Inflammatory macrophage (primary cell): ENCODE measurements at places on chromosomes 2 and 18.
A peak's percentile ranks its signal among the peaks of the same experiment; 100 is the strongest.

DNA sequence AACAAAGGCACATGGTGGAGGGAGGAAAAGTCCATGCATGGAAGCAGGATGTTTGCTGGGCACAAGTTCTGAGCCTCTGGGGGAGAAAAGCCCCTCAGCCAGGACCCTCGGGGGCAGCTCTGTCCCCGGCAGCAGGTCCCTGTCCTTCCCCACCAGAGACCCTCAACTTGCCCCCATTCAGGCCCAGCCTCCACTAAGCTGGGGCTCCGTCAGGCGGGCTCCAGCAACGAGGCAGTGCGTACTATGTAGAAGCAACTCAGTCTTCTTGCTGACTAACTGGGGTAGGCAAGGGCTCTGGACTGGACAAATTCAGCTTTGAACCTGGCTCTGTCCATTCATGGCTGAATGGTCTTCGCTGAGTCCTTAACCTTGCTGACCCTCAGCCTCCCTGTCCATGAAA is 23.0 kb downstream of the CFAP65 start:
- no peak for DNase-seq

DNA sequence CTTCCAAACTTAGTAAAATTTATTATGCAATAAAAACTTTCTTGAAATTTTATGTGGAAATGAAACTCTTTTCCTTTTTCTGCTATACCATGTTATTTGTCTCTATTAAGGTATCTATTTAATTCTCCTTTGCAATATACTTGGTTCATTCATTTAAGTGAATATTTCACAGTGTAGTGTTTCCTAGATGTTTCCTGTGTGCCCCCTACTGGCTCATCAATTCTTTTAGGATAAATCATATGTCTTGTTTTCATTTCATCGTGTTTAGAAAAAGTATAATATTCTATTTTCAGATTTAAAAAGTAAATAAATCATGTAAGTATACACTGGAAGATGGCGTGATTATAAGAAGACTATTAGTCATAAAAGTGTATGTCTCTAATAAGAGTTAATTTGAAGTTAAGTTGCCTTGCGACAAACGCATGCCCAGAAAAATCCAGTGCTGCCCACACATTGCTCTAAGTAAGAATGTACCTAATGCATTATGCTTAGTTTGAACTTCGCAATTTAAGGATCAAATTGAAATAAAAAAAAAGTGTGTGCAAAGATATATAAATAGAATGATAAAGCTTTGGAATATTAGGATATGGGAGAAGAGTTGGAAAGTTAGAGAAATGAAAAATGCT is 525.4 kb downstream of the KCNJ3 start:
- DNase-seq: no peak

DNA sequence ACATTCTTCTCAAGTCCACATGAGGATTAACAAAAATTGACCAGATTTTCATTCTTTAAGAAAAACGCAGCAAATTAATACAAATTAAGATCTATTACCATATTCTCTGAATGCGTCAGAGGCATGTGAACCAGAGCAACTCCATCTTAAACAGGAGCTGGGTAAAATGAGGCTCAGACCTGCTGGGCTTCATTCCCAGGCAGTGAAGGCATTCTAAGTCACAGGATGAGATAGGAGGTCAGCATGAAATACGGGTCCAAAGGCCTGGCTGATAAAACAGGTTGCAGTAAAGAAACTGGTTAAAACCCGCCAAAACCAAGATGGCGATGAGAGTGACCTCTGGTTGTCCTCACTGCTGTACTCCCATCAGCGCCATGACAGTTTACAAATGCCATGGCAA is 217.6 kb downstream of the RDH14 start:
- DNase-seq: no peak

DNA sequence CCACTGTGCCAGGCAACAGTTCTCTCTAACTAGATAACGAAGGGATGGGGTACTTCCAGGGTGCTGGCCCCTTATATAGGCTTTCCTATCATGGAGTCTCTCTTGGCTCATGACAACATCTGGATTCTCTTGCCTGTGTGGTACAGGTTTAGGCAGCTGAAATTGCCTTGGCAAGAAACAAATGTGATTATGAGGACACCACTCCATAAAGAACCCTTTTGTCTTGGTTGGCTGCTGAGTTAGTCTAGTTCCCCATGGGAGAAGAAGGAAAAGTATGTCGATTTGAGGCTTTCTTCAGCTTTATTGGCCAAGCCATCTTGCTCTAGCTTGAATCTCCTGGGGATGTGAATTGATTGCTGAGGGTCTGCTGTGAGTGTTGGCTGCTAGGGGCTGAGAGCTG is 76.3 kb upstream of the ZCCHC2 start:
- DNase-seq: no peak

GRCh38 chr2:197179744-197180498 is 130.7 kb downstream of the ANKRD44 start:
- DNase-seq: no peak

DNA sequence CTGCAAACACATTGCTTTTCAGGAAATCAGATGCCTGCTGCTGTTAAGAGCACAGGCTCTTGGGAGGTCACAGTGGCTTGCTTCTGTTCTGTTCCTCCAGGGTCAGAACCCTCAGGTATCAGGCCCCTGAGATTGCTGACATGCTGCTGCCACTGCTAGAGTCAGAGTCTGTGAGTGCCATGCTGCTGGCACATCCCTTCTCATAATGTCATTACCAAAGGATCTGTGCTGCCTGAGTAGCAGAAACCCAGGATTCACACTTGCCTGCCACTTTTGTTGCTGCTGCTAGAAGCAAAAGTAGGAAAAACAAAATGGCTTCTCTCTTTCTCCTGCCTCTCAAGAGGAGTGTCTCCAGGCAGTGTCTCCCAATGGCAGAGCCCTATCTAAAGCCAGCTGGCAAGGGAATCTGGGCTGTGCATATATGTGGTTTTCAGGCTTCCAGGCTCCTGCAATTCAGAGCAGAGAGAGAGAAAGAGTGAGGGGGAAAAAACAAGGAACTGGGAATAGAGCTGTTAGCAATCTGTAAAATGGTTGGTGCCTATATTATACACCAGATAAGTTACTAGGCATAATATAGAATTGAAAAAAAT is 180.3 kb downstream of the MYCN start:
- DNase-seq: no peak

DNA sequence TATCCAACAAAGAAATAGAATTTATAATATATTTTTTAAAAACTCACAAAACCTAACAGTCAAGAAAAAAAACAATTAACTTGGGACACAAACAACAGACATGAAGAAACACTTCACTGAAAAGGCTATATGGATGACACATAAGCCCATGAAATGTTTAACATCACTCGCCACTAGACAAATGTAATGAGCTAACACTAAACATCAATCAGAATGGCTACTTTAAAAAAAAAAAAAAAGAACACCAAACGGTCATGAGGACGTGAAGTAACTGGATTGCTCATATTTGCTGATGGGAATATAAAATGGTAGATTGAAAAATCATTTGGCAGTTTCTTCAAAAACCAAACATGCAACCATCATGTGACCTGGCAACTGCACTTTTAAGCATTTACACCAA is 97.3 kb upstream of the RGPD4 start:
- DNase-seq: no peak

DNA sequence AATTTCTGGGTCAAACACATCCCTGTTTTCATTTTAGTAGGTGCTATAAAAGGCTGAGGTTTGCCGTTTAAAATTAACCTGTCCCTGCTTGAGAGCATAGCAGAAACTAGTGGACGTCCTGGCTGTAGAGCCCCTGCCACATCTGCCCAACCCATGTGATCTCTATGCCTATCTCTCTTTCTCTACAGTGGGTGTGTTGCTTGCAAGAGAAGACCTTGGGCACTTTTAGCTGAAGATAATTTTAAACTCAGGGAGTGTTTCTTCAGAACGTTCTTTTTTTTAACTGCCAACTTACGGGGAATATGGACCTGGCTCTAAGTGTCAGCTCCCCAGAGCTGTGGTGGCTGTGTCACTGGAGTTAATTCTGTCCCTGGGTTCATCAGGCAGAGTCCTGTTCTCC is 100.6 kb downstream of the NRP2 start:
- DNase-seq: no peak

DNA sequence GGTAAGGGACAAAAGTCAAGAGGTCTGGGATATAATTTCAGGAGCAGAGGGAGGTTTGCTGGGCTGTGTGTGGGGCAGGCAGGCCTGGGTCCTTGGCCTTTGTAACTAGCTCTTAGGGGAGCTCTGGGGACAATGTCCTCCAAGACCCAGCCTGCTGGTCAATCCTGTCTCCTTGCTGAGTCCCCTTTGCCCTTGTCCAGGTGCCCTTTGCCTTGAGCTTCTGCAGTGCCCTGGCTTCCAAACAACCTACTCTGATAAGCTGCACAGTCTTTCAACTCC is 30.0 kb upstream of the REEP1 start:
- DNase-seq: no peak

- no peak for DNase-seq
Observed at GRCh38 chr2:30464544-30465170, 17.6 kb downstream of the LCLAT1 start.

- DNase-seq: no peak
Observed at GRCh38 chr2:64062840-64063239, 43.6 kb upstream of the VPS54 start.

GRCh38 chr2:98731894-98732349 is 990 bp upstream of the MGAT4A start:
- DNase-seq: peak; percentile 25

GRCh38 chr2:165920748-165921147 is 32.8 kb downstream of the TTC21B start:
- DNase-seq: no peak

DNA sequence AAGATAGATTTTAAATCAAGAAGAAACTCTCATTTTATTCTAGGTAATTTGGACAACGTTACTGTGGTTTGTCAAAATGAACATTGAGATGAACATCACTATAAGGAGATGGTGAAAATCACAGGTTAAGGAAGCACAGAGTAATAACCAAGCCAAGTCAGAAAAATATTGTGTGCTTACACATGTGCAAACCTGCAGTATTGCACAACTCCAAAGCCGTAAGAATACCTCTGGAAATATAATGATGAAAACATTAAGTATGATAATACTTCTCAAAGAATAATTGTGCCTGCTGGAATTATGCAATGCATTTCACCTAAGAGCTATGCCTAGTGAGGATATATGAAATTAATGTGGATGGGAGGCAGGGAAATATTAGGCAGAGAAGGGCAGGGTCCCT is 21.1 kb upstream of the GALNT5 start:
- DNase-seq: no peak

DNA sequence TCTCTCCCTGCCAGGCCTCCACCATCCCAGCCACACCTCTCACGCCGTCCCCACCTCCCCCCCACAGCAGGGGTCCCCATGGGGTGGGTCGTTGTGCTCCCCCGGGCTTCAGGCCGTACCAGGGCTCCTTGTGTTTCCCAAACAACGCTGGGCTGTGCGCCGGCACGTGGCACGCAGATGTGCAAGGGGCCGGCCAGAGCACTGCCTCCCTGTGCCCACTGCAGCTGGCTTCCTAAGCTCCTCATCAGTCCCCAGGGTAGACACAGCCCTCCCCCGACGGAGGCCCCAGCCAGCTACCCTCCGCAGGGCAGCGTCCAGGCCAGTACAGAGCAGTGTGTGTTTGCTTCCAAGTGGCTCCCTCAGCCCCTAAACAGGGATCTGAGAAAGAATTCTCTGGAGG is 34.0 kb downstream of the BIN1 start:
- DNase-seq: no peak

- DNase-seq: no peak
Observed at GRCh38 chr2:23566241-23567142, 181.5 kb downstream of the KLHL29 start.

DNA sequence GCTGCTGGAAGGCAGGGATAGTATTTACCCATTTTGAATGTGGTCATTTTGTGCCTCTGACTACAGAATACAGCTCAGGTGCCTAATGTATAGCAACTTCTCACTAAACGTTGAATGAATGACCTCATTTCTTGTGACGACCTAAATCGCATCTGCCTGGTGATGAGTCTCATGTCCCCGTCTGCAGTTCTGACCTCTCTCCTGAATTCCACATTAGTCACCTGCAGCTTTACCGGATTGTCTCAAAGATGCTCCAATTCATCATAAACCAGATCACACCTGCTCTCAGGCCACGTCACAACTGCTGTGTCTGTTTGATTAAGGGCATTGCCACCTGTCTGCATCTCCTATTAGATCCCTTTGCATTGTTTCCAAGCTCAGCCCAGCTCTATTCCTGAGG is 133.6 kb upstream of the MYT1L start:
- DNase-seq: no peak

- no peak for DNase-seq
Observed at GRCh38 chr18:35215026-35215425, 25.8 kb upstream of the ZNF397 start.

DNA sequence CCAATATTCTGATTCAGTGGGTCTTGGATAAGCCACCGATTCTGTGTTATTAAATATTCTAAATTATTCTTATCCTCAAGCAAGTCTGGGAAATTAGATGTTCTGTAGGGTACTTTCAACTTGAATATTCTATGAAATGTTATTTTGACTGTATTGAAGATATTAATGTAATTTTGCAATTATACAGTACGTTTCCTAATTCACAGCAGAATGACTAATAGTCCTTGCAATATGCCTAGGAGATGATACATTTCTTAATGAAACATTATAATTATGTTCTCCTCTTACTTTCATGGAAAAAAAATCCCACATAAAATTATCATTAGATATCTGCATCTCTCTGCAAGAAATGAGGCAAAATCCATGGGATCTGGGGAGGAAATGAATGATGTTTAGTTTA is 46.2 kb upstream of the PLA2R1 start:
- no peak for DNase-seq

DNA sequence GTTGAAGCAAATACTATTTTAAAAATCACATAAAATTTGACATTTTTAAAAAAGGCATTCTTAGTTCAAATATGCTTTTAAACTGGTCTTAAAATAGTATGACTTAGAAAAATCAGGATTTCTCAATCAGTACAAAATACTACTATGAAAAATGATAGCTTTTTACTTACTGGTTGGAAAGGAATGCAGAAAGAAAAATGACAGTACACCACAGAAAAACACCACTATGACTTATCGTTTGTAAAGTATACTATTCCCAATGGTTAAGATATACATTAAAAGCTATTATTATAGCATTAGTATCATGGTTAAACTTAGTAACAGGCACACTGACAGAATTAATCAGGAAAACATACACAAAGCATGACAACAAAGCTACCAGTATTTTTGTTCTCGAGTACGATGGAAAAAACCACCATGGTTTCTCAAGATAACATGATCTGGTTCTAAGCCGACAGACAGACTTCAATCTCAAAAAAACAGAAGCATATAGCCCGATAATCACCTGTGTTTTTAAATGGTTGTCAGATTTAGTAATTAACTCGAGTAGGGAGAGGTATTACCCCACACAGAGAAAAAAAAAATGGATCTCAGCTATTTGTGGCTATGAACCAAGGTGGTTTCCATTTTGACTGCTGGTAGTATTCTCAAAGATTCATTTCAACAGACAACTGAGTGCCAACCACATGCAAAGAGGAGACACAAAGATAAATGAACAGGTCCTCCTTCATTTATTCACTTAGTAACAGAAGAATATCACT is 39.1 kb downstream of the CUL3 start:
- no peak for DNase-seq

GRCh38 chr2:194486326-194486725 is 1170.7 kb upstream of the SLC39A10 start:
- no peak for DNase-seq

GRCh38 chr2:15364561-15364960 is 196.6 kb downstream of the NBAS start:
- no peak for DNase-seq

GRCh38 chr2:3784731-3785130 is 81.4 kb downstream of the DCDC2C start:
- no peak for DNase-seq
